ENCODE measurements at places on chromosomes 5 and 9.

- DNase-seq = peak; percentile 84
These were observed 1.6 kb downstream of the B4GALT1 start for GRCh38 chr9:33165263-33166151.

GRCh38 chr5:74401281-74401945, 239.1 kb downstream of the ENC1 start:
- no peak for DNase-seq

DNA sequence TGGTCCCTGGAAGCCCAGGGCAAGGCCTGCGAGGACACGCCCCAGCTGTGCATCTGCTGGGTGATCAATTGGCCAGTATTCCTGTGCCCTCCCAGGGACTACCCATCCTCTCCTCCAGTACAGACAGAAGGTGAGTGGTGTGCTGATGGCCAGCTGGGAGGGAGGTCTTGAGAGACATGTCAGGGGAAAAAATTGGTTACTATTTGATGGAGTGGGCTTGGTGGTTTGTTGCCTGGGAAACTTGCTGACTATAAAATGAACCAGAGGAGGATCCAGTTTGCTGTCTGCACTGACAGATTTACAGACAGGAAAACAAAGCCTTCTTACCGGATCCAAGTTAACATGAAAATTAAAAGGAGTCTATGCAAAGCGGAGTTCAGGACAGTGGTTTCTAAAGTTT, 40.3 kb downstream of the MAP1B start:
- no peak for DNase-seq

DNA sequence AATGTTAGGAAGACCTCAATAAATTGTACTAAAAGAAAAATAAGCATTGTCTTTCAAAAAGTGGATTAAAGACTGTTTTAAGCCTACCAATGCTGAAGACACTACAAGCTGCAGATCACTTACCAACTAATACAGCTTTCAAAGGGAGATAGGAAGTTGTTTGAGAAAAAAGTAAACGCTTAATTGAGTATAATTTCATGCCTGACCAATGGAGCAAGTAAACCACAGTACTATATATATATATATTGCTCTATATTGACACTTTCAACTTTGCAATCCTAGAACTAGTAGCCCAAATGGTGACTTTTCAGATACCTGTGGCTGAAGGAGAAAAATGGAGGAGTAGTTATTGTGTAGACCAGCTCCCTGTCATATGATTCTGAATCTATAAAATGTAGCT, 85.7 kb downstream of the FREM1 start:
- no peak for DNase-seq

DNA sequence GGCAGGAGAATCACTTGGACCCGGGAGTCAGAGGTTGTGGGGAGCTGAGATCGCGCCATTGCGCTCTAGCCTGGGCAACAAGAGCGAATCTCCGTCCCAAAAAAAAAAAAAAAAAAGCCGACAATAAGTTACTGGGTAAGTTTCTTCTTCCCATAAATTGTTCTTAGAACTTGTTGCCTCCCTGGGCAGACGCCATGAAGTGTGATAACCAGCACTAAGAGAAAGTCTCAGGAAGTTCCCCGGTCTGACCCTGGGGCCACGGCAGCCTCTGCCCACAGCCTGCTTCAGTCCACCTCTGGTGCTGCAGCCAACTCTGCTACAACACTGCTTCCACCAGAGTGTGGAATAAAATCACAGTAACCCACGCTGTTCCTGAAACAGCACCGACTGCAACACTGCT, 19.1 kb downstream of the LPCAT1 start:
- no peak for DNase-seq
